ENCODE measurements at places on chromosomes 1 and 21. TPM values are rescaled to one million over a fixed set of nuclear protein-coding genes. Genes with fewer than 3 reads are reported as not detected.

The RGS13 gene
- not detected for total RNA-seq

The LYPD8 gene
- not detected for total RNA-seq

The EMC1 gene
- total RNA-seq, result 73.3 TPM

The BRINP2 gene
- not detected for total RNA-seq

The KLHL12 gene
- 33.1 TPM for total RNA-seq

The STUM gene
- not detected for total RNA-seq

The KCNQ4 gene
- 0.04 TPM for total RNA-seq

The RFX5 gene
- total RNA-seq, result 68.5 TPM

The FDPS gene
- total RNA-seq, result 425 TPM

The FCRL4 gene
- total RNA-seq, result not detected

The ZFP69B gene
- 2.8 TPM for total RNA-seq

The FLG2 gene
- not detected for total RNA-seq

The SPRR2B gene
- not detected for total RNA-seq

The VPS72 gene
- 65.7 TPM for total RNA-seq

The CPLANE2 gene
- total RNA-seq, result 10.3 TPM
